Natural killer cell treated with Interleukin-12 subunit alpha and Interleukin-12 subunit beta and Interleukin-15 and Interleukin-18, amount 100 ng/mL, for 72 hours (primary cell): ENCODE measurements at places on chromosomes 12 and 14. TPM values are rescaled to one million over a fixed set of nuclear protein-coding genes. Genes with fewer than 3 reads are reported as not detected.

DYRK2 gene
- 37.1 TPM for total RNA-seq

OTOGL gene
- not detected for total RNA-seq

ANKS1B gene
- not detected for total RNA-seq

- DNase-seq: no peak
- H3K4me3 ChIP-seq: no peak overlapping the region
- H3K27me3 ChIP-seq: no peaks in the 10 kb centered on the region
- peaks cover 4% of the 10 kb centered on the region for H3K36me3 ChIP-seq
These were observed 318.4 kb downstream of the SLC6A15 start for GRCh38 chr12:84594157-84594556.

DNA sequence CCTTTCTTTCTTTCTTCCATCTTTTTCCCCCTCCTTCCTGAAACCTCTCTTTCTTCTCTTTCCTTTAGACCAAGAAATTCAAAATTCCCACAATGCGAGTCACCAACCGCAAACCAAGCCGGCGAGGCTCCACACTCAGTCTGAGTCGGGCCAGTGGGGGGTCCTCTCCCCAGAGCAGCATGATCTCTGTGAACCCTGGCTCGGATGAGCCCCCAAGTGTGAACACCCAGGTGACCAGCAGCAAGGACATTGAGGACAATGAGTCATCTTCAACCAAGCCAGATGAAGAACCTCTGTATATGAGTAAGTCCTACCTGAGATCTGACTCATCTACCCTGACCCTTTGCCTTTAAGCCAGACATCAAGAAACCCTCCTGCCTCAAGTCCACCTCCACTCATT is 88.6 kb upstream of the TMEM233 start:
- H3K27ac ChIP-seq: no peak overlapping the region
- DNase-seq: no peak
- H3K27me3 ChIP-seq: peaks cover 13% of the 10 kb centered on the region
- H3K4me3 ChIP-seq: no peak overlapping the region
- no peaks in the 10 kb centered on the region for H3K4me1 ChIP-seq

DNA sequence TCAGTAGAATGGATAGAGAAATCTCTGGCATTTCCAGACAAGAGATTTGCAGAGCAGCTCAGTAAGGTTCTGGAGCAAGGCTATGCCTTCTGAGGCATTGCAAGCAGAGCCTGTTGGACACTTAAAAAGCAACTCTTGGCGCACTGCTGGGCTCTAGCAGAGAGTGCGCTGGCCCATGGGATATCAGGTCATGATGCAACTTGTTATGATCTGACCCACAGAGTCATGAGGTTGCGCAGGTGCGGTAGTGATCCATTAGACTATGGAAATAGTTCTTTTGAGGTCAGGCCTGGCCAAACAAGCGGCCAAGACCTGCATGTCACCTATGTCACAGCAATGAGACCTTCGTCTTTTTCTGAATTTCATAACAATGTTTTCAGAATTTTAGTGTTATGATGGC is 168.6 kb downstream of the TMTC3 start:
- no peaks in the 10 kb centered on the region for H3K27me3 ChIP-seq
- no peaks in the 10 kb centered on the region for H3K4me1 ChIP-seq
- H3K4me3 ChIP-seq: no peak overlapping the region

DNA sequence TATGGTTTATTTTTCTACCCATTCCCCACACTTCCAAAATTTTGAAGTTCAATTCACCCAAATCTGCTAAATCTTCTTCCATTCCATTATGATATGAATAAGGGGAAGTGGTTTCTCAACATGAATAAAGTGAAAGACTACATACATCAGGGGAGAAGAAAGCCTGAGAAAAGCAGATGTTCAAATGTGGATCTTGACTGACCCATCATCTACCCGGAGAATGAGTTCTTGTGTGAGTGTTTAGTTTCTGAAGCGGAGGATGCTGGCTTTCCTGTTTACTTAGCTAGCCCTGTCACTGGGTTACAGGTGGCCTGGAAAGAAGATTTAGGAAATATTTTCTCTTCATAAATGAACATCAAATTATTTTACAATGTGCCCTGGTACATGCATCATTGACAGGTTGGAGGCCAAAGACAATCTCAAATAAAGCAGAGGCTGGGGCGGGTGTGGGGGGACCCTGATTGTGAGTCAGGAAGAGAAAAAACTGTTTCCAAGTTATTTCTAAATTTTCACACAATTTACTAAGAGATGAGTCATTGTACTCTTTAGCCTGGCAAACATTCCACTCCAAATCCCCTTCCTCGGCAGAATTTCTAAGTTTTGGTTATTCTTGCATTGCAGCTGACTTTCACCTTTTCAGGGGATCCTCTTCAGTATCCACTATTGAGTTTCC is 135.6 kb downstream of the SLC25A21 start:
- no peak overlapping the region for H3K4me3 ChIP-seq
- H3K27ac ChIP-seq: no peak overlapping the region
- no peaks in the 10 kb centered on the region for H3K27me3 ChIP-seq

GRCh38 chr12:9808504-9808903 is 18.8 kb upstream of the KLRF1 start:
- no peaks in the 10 kb centered on the region for H3K36me3 ChIP-seq
- H3K4me3 ChIP-seq: no peak overlapping the region
- no peak overlapping the region for H3K27ac ChIP-seq
- peaks cover 7% of the 10 kb centered on the region for H3K27me3 ChIP-seq
- peaks cover 13% of the 10 kb centered on the region for H3K4me1 ChIP-seq

DNA sequence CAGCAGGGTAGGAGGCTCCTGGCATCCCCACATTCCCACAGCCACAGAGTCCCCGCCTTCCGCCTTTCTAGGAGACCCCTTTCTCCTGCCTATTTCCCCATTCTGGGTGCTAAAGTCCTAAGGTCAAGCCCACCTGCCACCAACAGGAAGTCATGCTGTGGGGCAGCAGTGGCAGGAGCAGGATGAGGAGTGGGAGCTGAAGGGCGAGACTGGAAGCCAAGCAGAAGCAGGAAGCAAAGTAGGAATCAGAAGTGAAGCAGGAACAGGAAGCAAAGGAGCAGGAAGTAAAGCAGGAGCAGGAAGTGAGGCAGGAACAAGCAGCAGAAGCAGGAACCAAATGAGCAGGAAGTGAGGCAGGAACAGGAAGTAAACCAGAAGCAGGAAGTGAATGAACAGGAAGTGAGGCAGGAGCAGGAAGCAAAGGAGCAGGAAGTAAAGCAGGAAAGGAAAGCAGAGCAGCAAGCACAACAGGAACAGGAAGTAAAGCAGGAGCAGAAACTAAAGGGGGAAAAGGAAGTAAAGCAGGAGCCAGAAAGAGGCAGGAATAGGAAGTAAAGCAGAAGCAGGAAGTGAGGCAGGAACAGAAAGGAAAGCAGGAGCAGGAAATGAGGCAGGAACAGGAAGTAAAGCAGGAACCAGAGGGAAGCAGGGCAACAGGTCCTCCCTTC is 38.3 kb upstream of the RIMBP2 start:
- peaks cover 8% of the 10 kb centered on the region for H3K27me3 ChIP-seq
- DNase-seq: no peak
- peaks cover 9% of the 10 kb centered on the region for H3K4me1 ChIP-seq
- no peak overlapping the region for H3K4me3 ChIP-seq
